WTC11 (cell line): ENCODE measurements at places on chromosomes 1 and 21.

GRCh38 chr1:201020040-201020591 is 3.4 kb downstream of the KIF21B start:
- no peak overlapping the region for H3K4me3 ChIP-seq
- DNase-seq = no peak
- H3K36me3 ChIP-seq = no peaks in the 10 kb centered on the region
- no peak overlapping the region for H3K27ac ChIP-seq
- peaks cover 7% of the 10 kb centered on the region for H3K27me3 ChIP-seq

DNA sequence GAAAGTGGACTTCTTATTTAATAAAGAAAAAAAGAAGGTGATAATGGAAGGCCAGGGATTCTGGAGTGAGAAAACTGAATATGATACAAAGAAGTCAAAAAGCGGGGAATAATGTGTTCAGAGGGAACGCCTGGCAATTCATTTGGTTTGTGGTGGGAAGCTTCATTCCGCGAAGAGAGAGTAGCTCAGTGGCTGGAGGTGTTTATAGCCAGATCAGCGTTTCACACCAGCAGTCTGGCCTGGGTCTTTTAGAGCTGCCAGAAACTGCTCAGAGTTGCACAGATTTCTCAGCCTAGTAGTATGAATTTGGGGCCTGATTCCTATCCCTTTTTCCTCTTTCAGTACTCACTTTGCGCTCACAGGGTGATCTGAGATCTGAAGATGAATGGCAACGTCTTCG is 67.8 kb upstream of the IPO9 start:
- no peaks in the 10 kb centered on the region for H3K27me3 ChIP-seq

GRCh38 chr21:40466893-40467483 is 380.0 kb downstream of the DSCAM start:
- no peaks in the 10 kb centered on the region for H3K27me3 ChIP-seq
- no peaks in the 10 kb centered on the region for H3K36me3 ChIP-seq
- no peak for DNase-seq
- H3K4me3 ChIP-seq = no peak overlapping the region

DNA sequence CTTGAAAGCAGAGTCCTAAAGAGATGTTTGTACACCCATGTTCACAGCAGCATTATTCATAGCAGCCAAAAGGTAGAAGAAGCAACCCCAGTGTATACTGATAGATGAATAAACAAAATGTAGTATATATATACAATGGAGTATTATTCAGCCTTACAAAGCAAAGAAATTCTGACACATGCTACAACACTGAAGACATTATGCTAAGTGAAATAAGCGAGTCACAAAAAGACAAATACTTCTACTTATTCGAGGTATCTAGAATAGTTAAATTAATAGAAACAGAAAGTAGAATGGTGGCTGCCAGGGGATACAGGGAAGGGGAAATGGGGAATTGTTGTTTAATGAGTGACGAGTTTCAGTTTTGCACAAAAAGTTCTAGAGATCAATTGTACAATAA is 23.5 kb downstream of the COP1 start:
- H3K27me3 ChIP-seq = no peaks in the 10 kb centered on the region
- peaks cover 11% of the 10 kb centered on the region for H3K36me3 ChIP-seq
- H3K4me1 ChIP-seq = peaks cover 19% of the 10 kb centered on the region
- DNase-seq = no peak
- H3K4me3 ChIP-seq = no peak overlapping the region

GRCh38 chr1:155173478-155174323 is at the start of gene TRIM46:
TSS of gene TRIM46 (plus strand) at chr1:155173849. CDS start at chr1:155173967, 118 bp downstream.
- H3K36me3 ChIP-seq = peaks cover 30% of the 10 kb centered on the region
- no peaks in the 10 kb centered on the region for H3K27me3 ChIP-seq
- H3K27ac ChIP-seq = peak within 1 kb of the TSS; percentile 95
- peak within 1 kb of the TSS; percentile 94 for H3K4me3 ChIP-seq
- peak; percentile 79 for DNase-seq
- H3K4me1 ChIP-seq = peaks cover 29% of the 10 kb centered on the region

DNA sequence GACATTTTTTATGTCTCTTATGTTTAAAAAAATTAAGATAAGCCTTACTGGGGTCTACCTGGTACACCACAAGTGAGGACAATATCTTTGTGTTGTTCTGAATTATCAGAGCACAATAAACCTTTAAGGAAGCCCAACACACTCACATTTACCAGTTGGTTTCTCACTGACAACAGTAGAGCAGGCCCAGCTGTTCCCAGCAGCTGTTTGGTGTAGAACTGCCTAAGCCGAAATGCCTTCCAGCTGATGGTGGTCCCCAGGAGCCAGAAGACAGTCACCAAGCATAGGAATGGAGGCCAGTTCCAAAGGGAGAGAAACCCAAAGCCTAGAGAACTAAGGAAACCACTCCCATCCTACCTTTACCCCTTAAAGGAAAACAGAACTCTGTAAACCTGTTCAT is 428.6 kb upstream of the CAMK1G start:
- H3K4me1 ChIP-seq = peaks cover 77% of the 10 kb centered on the region
- peak overlapping the region; percentile 92 for H3K27ac ChIP-seq
- H3K4me3 ChIP-seq = no peak overlapping the region; the same call in 1 of the 2 replicates
- H3K27me3 ChIP-seq = no peaks in the 10 kb centered on the region
- H3K36me3 ChIP-seq = no peaks in the 10 kb centered on the region

DNA sequence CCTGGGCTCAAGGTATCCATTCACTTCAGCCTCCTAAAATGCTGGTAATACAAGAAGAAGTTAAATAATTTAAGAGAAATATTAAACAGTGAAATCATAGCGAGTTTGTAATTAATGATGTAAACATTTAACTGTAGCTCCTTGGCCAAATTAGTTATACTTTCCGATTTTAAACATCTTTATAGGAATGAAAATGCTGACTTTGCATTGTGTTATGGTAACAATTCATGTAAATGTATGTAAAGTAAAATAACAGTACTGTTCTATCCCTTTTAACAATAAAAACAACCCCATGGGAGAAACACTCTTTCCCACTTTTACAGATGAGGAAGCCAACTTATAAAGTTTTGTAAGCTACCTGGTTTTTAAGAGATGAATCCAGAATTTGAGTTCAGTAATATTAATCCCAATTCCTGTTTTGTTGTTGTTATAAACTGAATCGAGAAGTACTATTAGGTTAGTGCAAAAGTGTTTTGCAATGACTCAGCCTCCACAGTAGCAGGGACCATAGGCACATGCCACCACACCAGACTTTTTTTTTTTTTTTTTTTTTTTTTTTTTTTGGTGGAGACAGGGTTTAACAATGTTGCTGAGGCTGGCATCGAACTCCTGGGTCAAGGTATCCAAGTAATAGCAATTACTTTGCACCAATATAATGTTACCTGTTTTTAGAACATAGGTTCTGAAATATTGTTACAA is 1360.4 kb downstream of the BRINP3 start:
- no peaks in the 10 kb centered on the region for H3K27me3 ChIP-seq
- no peak overlapping the region for H3K4me3 ChIP-seq
- H3K4me1 ChIP-seq = no peaks in the 10 kb centered on the region
- DNase-seq = no peak
- H3K36me3 ChIP-seq = no peaks in the 10 kb centered on the region

DNA sequence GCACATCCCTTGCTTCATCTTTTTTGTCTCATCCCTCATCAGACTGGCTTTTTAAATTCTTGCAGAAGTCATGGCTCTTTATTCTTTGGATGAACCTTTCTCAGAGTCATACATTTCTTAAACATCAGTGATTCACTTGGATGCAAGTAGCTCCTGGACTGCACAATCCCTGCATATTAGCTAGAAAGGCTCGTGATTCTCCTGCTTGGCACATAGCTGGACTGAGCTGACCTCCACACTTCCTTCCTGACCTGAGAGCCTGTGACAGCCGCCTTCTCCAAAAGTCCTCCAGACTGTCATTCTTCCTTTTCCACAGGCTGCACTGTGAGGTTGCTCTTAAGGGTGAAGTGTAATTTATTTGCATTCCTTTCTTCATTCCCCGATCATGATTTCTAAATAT is 109.4 kb downstream of the RGL1 start:
- DNase-seq = no peak
- no peak overlapping the region for H3K27ac ChIP-seq
- no peaks in the 10 kb centered on the region for H3K36me3 ChIP-seq
- no peaks in the 10 kb centered on the region for H3K27me3 ChIP-seq

- H3K27ac ChIP-seq = peak overlapping the region; percentile 64
- peaks cover 13% of the 10 kb centered on the region for H3K27me3 ChIP-seq
- DNase-seq = no peak
- peaks cover 14% of the 10 kb centered on the region for H3K4me1 ChIP-seq
These were observed 659 bp downstream of the FAF1 start for GRCh38 chr1:50959303-50959912.

DNA sequence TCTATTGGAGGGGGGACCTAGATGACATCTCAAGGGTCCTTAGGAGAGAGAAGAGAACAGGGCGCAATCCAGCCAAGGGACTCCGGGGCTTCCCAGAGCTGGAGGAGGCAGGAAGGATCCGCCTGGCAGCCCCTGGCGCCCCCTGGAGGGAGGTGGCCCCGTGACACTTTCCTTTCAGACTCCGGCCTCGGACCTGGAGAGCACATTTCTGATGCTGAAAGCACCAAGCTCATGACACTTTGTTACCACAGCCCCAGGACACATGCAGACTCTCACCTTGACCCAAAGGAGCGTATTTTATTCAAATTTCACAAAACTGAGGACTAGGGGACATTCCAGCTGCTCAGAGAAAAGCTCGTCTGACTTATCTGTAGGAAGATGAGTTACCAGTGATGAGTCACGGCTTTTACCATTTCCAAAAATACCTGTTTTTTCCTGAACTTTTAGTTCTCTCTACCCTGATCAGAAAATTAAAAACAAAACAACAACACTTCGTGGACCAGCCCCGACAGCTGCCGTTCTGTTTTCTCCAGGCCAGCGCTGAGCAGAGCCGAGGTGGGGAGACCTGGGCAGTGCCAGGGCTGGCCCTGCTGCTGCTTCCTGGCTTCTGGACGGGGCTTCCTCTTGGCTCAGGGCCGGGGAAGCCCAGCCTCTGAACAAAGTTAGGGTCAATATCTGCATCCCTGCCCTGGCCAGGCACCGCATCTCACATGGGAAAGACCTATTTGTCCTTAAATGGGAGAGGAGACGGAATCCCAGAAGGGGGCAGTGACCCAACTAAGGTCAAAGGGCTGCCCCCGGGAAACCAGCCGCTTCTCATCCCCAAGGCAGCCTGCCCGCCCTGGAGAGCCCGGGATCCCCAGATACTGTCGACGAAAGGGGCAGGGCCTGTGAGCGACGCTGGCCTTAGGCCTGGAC is 21.6 kb upstream of the POFUT2 start:
- H3K27me3 ChIP-seq = peaks cover 7% of the 10 kb centered on the region
- DNase-seq = peak; percentile 89
- peak overlapping the region; percentile 39; the same call in 1 of the 2 replicates for H3K27ac ChIP-seq
- peaks cover 6% of the 10 kb centered on the region; the same call in 1 of the 2 replicates for H3K4me1 ChIP-seq

GRCh38 chr1:16464917-16465625 is 24.5 kb downstream of the NECAP2 start:
- no peaks in the 10 kb centered on the region for H3K4me1 ChIP-seq
- no peaks in the 10 kb centered on the region for H3K27me3 ChIP-seq
- H3K4me3 ChIP-seq = no peak overlapping the region

GRCh38 chr1:204198348-204199340 is 2.4 kb upstream of the KISS1 start:
- H3K4me1 ChIP-seq = peaks cover 12% of the 10 kb centered on the region
- no peak for DNase-seq
- no peak overlapping the region; the same call in 1 of the 2 replicates for H3K27ac ChIP-seq
- no peaks in the 10 kb centered on the region for H3K36me3 ChIP-seq
- no peak overlapping the region for H3K4me3 ChIP-seq
- H3K27me3 ChIP-seq = peaks cover 4% of the 10 kb centered on the region

GRCh38 chr1:203985676-203986075 is 87.2 kb upstream of the SOX13 start:
- H3K4me1 ChIP-seq = peaks cover 44% of the 10 kb centered on the region
- no peak overlapping the region for H3K4me3 ChIP-seq
- peak overlapping the region; percentile 90 for H3K27ac ChIP-seq
- DNase-seq = no peak
- H3K36me3 ChIP-seq = peaks cover 43% of the 10 kb centered on the region

DNA sequence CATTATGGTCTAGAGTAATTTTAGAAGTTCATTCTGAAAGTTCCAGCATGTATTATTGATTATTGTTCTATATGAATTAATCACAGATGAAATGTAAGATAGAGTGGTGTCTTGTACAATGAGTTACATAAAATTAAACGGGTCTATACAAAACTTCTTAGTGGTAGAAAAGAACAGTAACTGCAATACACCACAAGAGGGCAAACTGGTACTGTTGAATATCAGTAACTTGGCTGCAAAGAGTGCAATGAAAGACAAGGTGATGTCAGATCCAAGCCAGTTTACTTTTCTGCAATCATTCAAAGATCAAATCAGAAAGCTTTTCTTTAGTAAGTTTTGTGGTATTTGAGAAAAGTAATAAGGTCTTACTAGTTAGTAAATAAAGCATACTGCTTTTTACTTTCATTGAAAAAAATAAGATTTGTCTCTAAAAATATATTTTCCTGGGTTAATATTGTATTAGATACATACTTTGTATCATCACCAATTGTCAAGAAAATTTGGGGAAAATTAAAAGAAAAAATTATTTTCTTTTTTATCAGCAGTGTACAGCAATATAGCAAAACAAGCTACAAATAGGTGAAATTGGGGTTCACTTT is 66.4 kb upstream of the BTG3 start:
- H3K4me3 ChIP-seq = no peak overlapping the region
- H3K27me3 ChIP-seq = peaks cover 10% of the 10 kb centered on the region
- no peaks in the 10 kb centered on the region for H3K36me3 ChIP-seq
- H3K27ac ChIP-seq = no peak overlapping the region
- no peaks in the 10 kb centered on the region for H3K4me1 ChIP-seq

DNA sequence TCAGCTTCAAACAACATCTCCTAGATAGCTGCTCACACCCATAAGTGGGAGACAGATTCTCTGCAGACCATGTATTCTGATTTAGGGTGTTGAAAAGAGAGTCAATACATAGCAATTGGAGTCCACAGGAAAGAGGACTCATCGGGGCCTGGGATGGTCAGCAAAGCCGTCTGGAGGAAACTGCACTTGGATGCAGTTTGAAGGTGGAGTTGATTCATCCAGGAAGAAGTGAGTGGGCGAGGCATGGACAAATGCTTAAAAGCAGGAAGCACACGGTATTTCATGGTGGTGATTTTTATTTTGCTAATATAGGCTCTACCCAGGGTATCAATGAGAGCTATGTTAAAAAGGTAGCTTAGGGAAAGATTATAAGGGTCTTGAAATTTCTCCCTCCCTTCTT is 36.8 kb upstream of the DIRAS3 start:
- no peaks in the 10 kb centered on the region for H3K36me3 ChIP-seq
- H3K27ac ChIP-seq = no peak overlapping the region
- DNase-seq = no peak
- H3K4me1 ChIP-seq = no peaks in the 10 kb centered on the region
- H3K27me3 ChIP-seq = no peaks in the 10 kb centered on the region; the same call in 1 of the 2 replicates

GRCh38 chr1:47491341-47491753 is 53.5 kb downstream of the FOXD2 start:
- H3K27ac ChIP-seq = no peak overlapping the region
- no peaks in the 10 kb centered on the region for H3K36me3 ChIP-seq
- no peak for DNase-seq
- peaks cover 42% of the 10 kb centered on the region for H3K27me3 ChIP-seq
- H3K4me1 ChIP-seq = peaks cover 9% of the 10 kb centered on the region
